ENCODE measurements at places on chromosomes 5 and 9.

- no peak for DNase-seq
These were observed 27.4 kb upstream of the FAM120AOS start for GRCh38 chr9:93480728-93481324.

GRCh38 chr5:1245905-1246576 is 20.9 kb downstream of the SLC6A18 start:
- DNase-seq: no peak

DNA sequence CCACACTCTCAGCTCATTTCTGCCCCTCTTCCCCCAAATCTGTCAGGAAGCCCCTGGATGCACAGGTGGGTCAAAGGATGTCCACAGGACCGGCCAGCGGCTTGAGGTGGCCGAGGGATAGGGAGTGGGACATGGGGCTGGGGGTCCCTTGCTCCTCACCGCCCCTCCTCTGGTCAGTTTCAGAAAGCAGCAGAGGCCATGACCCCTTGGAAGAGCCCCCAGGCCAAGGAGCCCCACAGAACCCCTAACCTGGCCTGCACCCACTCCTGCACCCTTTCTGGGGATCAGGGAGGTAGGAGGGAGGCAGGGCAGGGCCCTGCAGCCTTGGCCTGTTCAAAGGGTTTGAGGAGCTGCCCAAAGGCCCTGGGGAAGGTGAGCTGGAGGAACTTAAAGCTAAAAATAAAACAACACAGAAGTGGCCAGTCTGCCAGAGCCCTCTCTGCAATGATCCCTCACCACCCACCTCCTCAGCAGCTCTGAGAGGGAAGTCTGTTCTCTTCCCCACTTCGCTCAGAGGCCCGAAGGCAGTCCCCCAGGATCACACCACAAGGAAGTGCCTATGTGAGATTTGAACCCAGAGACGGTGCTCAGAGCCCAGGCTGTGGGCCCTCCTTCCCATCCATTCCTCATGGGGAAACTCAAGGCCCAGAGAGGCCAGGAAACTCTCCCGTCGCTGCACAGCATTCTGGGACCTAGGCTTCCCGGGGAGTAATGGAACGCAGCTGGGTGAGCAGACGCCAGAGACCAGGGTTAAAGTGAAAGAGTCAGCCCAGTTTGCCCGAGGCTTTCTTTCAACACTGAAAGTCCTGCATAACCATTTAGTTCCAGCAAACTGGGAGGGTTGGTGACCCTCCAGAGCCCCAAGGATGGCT is 910 bp downstream of the ENG start:
- DNase-seq: no peak

DNA sequence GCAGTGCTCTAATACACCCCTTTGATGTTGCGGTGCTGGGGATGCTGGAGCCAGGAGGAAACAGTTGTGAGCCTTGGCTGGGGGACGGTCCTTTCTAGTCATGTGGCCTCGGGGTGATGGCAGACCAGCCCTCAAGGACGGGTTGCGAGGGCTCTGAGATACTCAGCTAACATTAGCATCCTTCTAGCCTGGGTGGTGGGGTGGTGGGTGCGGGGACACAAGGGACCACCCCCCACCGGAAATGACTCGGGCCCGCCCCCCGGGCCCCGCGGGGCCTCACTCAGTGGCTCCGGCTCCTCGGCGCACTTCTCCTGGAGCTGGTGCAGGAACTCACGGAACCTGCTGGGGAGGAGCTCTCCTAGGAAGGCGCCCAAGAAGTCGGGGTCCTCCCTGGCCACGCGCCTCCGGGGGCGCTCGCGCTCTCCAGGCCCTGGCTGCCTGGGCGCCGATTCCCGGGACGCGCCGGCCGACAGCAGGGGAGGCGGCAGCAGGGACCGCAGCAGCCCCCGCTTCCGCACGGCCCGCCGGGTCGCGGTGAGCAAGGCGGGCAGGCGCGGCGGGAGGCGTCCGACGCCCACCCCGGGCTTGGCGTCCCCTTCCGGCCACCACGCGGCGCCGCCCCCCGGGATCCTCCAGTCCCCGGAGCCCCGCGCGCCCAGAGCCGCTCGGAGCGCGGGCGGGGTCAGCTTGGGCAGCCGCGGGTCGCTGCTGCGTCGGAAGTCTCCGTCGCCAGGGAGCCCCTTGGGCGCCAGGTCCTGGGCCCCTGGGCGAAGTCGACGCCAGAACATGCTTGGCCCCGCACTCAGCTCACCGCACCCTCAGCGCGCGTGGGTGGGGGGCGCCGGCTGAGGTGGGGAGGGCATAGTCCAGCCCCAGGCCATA is 873 bp downstream of the C9orf50 start:
- no peak for DNase-seq

DNA sequence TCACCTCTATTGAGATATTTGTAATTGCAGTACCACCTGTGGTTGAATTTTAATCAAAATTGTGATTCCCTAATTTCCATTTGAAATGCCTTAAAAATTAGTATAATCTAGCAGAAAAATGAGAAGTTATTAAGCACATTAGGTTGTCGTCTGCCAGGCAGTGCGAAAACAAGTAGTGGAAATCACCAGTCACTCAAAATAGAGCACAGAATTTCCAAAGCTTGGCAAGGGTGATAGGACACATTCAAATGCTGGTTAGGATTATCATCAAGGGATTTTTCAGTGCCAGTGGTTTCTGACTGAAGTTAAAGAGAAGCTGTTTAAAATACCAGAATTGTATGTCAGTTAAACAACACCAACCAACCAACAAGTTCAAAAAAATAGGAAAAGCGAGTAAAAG is 97.8 kb downstream of the PLK2 start:
- no peak for DNase-seq

- DNase-seq: no peak
These were observed 7.0 kb downstream of the IRX2 start for GRCh38 chr5:2744485-2744884.

DNA sequence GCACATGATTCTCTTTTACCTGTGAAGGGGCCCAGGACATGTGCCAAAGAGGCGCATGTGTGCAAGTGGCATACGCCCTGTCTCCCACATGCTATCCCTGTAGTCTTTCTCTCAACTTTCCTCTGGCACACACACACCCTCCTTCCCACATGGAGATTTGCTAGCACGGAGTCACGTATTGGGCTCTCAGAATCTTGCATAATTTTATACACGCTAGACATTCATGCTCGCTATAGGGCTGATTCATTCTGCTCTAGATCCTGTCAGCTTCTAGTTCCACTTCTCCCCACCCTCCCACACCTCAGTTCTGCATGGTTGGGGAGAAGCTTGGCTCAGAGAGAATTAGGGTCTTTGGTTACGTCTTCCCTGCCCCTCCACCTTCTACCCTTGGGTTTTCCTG is 72.8 kb downstream of the CD180 start:
- DNase-seq: no peak

- no peak for DNase-seq
These were observed 200.6 kb upstream of the MVB12B start for GRCh38 chr9:126125992-126126409.

- no peak for DNase-seq
These were observed 18.1 kb upstream of the WWC1 start for GRCh38 chr5:168273056-168273980.
